Naive thymus-derived CD4-positive, alpha-beta T cell (primary cell): ENCODE measurements at places on chromosomes 13 and 19. TPM values are rescaled to one million over a fixed set of nuclear protein-coding genes. Genes with fewer than 3 reads are reported as not detected.

GRCh38 chr13:27130223-27130978 is 41.2 kb downstream of the USP12 start:
- peaks cover 14% of the 10 kb centered on the region for H3K4me1 ChIP-seq
- no peaks in the 10 kb centered on the region for H3K36me3 ChIP-seq
- no peak for DNase-seq
- no peaks in the 10 kb centered on the region for H3K27me3 ChIP-seq
- H3K4me3 ChIP-seq = no peak overlapping the region
- no peak overlapping the region for H3K27ac ChIP-seq

GRCh38 chr13:102825921-102826706 is 19.7 kb upstream of the ERCC5 start:
- H3K27me3 ChIP-seq = no peaks in the 10 kb centered on the region
- DNase-seq = no peak
- H3K36me3 ChIP-seq = no peaks in the 10 kb centered on the region

PHF11 gene
- 96.0 TPM for total RNA-seq

LILRA1 gene
- 36.7 TPM for total RNA-seq

- H3K27ac ChIP-seq = peak overlapping the region; percentile 79
- H3K27me3 ChIP-seq = no peaks in the 10 kb centered on the region
- peak overlapping the region; percentile 94 for H3K4me3 ChIP-seq
- peaks cover 21% of the 10 kb centered on the region for H3K4me1 ChIP-seq
- no peaks in the 10 kb centered on the region for H3K36me3 ChIP-seq
- DNase-seq = no peak
Measured at GRCh38 chr19:48645620-48646000, 377 bp downstream of the CA11 start.

DNA sequence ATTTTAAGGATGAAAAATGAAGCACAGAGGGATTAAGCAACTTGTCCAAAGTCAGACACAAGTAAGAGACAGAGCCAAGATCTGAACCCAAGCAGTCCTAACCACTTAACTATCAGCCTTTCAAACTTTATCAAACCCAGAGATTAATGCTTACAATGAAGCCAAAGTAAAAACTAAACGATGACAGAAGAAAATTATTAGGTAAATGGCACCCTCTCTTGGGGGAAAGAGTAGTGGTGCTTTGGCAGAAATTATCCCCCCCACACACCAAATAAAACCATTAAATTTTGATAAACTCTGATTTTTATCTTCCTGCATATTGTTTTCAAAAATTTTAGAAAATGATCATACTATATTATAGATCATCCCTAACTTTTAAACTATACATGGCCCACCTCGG is 329.2 kb downstream of the SLC7A1 start:
- DNase-seq = no peak
- H3K36me3 ChIP-seq = no peaks in the 10 kb centered on the region
- no peak overlapping the region for H3K27ac ChIP-seq
- H3K4me3 ChIP-seq = no peak overlapping the region

GRCh38 chr13:33341861-33342452 is 56.4 kb upstream of the STARD13 start:
- H3K36me3 ChIP-seq = no peaks in the 10 kb centered on the region
- no peaks in the 10 kb centered on the region for H3K4me1 ChIP-seq
- H3K27me3 ChIP-seq = no peaks in the 10 kb centered on the region
- no peak overlapping the region for H3K27ac ChIP-seq

- H3K36me3 ChIP-seq = peaks cover 84% of the 10 kb centered on the region
Measured at GRCh38 chr13:46142776-46143175, 37.9 kb upstream of the CPB2 start.

- H3K4me1 ChIP-seq = no peaks in the 10 kb centered on the region
- peaks cover 9% of the 10 kb centered on the region for H3K36me3 ChIP-seq
- no peak overlapping the region for H3K27ac ChIP-seq
Measured at GRCh38 chr13:49022472-49023144, 46.9 kb downstream of the FNDC3A start.

DNA sequence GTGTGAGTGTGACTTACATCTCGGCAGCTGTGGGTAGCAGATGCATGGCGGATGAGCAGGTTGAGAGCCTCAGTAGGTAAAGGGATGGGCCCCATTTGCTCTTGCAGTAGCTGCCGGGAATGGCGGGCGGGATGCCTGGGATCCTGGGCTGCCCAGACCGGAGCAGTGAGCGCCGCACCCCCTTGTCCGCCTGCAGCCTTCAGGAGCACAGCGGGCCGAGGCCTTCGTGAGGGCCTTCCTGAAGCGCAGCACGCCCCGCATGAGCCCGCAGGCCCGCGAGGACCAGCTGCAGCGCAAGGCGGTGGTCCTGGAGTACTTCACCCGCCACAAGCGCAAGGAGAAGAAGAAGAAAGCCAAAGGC is 4.1 kb downstream of the POP4 start:
- peaks cover 67% of the 10 kb centered on the region for H3K36me3 ChIP-seq
- no peaks in the 10 kb centered on the region for H3K27me3 ChIP-seq
- peaks cover 19% of the 10 kb centered on the region for H3K4me1 ChIP-seq
- DNase-seq = no peak
- H3K4me3 ChIP-seq = no peak overlapping the region

ZNF816 gene
- 6.3 TPM for total RNA-seq

ZNF681 gene
- 1.8 TPM for total RNA-seq

- H3K4me3 ChIP-seq = no peak overlapping the region
- H3K27me3 ChIP-seq = no peaks in the 10 kb centered on the region
- H3K27ac ChIP-seq = no peak overlapping the region
- H3K36me3 ChIP-seq = no peaks in the 10 kb centered on the region
- H3K4me1 ChIP-seq = no peaks in the 10 kb centered on the region
Measured at GRCh38 chr19:35488677-35489076, 1.6 kb downstream of the KRTDAP start.

DNA sequence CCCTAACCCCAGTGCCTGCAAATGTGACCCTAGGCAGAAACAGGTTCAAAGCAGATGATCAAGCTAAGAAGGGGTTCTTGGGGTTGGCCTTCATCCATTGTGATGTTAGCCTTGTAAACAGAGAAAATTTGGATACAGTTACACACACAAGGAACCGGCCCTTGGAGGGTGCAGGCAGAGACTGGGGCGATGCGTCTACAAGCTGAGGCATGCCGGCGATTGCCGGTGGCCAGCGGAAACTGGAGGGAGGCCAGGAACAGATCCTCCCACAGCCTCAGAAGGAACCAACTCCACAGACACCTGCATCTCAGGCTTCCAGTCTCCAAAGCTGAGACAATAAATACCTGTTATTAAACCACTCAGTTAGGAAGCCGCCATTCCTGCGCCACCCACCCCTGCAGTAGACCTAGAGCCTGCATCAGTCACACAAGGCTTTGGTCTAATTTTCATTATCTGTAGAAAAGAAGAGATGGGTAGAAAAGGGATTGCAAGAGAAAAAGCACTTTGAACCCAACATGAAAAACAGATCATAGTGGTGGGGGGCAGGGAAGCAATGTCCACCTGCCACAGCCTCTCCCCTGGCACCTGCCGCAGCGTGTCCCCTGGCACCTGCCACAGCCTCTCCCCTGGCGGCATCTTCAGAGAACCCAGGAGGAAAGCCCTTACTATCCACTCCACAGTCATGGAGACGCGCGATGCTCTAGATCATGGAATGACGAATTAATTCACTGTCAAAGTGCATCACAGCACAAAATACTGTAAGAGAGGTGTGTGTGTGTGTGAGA is 119.7 kb upstream of the SOX1 start:
- no peaks in the 10 kb centered on the region for H3K4me1 ChIP-seq
- no peak for DNase-seq
- no peaks in the 10 kb centered on the region for H3K36me3 ChIP-seq
- H3K27me3 ChIP-seq = no peaks in the 10 kb centered on the region
- H3K4me3 ChIP-seq = no peak overlapping the region

DNA sequence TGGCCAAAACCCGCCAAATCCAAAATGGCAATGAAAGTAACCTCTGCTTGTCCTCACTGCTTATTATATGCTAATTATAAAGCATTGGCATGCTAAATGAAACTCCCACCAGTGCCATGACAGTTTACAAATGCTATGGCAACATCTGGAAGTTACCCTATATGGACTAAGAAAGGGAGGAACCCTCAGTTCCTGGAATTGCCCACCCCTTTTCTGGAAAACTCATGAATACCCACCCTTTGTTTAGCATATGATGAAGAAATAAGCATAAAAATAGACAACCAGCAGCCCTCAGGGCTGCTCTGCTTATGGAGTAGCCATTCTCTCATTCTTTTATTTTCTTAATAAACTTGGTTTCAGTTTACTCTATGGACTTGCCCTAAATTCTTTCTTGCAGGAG is 269.8 kb downstream of the OLFM4 start:
- no peak for DNase-seq
- no peaks in the 10 kb centered on the region for H3K4me1 ChIP-seq
- H3K27ac ChIP-seq = no peak overlapping the region
- H3K27me3 ChIP-seq = no peaks in the 10 kb centered on the region
- no peaks in the 10 kb centered on the region for H3K36me3 ChIP-seq
- no peak overlapping the region for H3K4me3 ChIP-seq

- DNase-seq = no peak
- peaks cover 30% of the 10 kb centered on the region for H3K4me1 ChIP-seq
- no peak overlapping the region for H3K4me3 ChIP-seq
- peak overlapping the region; percentile 81 for H3K27ac ChIP-seq
- H3K27me3 ChIP-seq = no peaks in the 10 kb centered on the region
Measured at GRCh38 chr19:43527860-43528622, 1.0 kb upstream of the ETHE1 start.

GRCh38 chr19:10010247-10010691 is at the start of gene COL5A3:
Gene COL5A3, minus strand, starts transcription at chr19:10010504. Its CDS starts 119 bp downstream, at chr19:10010385.
- no peak within 1 kb of the TSS for H3K4me3 ChIP-seq
- no peak for DNase-seq
- no peak within 1 kb of the TSS for H3K27ac ChIP-seq
- H3K36me3 ChIP-seq = no peaks in the 10 kb centered on the region

DNA sequence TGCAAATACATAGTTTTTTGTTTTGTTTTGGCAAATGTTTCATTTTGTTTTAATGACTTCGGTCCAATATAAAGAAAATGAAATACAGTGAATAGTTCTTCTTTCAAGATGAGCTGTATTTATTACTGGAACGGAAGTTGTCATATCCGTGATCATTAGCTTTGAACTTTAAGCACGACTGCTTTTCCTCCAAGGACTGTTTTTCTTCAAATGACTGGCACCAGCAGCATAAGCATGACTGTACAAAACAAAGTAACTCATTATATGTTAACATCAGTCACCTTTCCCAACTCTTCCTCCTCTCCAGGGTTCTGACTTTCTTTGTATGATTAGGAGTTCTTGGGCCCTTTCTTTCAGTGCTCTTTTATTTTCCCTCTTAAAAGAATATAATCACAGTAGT is 20.5 kb downstream of the EDNRB start:
- no peaks in the 10 kb centered on the region for H3K27me3 ChIP-seq
- no peak overlapping the region for H3K4me3 ChIP-seq
- no peak overlapping the region for H3K27ac ChIP-seq
- H3K4me1 ChIP-seq = no peaks in the 10 kb centered on the region
- no peak for DNase-seq
- no peaks in the 10 kb centered on the region for H3K36me3 ChIP-seq

FFAR1 gene
- total RNA-seq = 1.3 TPM

POSTN gene
- total RNA-seq = not detected

GRCh38 chr19:16064209-16064889 is 11.9 kb upstream of the TPM4 start:
- peaks cover 3% of the 10 kb centered on the region for H3K4me1 ChIP-seq
- no peak overlapping the region for H3K27ac ChIP-seq
- no peak overlapping the region for H3K4me3 ChIP-seq
- H3K27me3 ChIP-seq = no peaks in the 10 kb centered on the region

DNA sequence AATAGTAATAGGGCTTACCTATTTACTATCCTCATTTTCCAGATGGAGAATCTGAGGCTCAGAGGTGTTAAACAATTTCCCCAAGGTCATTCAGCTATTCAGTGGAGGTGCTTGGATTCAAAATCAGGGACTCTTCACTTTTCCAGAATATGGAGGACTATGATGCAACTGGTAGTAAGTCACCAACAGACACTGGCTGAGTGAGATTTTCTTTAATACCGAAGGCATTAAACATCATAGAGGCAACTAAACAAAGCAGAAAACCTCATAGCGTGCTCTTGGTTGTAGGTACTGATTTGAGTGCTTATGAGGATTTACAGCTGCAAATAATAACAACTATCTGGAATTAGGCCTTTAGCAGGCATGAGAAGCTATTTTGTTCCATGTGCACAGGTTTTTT is 134.4 kb downstream of the DLEU7 start:
- H3K27ac ChIP-seq = no peak overlapping the region
- H3K4me3 ChIP-seq = no peak overlapping the region
- no peaks in the 10 kb centered on the region for H3K27me3 ChIP-seq

DNA sequence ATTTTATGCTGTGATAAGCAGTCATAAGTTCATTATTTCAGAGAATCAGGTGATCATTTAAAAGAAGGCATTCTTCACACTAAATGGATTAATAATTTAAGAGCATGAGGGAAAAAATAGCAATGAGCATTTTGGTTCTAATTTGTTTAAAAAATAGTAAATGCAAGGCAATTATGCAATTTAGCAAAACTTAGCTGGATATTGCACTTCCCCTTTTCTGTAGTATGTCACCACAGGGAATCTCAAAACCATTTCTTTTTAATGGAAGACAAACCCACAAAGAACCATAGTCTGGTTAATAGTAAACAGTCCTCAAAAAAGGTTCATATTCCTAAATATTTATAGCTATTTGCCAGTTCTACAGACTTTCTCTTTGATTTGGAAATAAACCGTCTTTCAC is 30.2 kb downstream of the COG6 start:
- H3K4me3 ChIP-seq = no peak overlapping the region
- no peaks in the 10 kb centered on the region for H3K27me3 ChIP-seq
- H3K4me1 ChIP-seq = no peaks in the 10 kb centered on the region
- no peak overlapping the region for H3K27ac ChIP-seq
- peaks cover 23% of the 10 kb centered on the region for H3K36me3 ChIP-seq

GRCh38 chr13:52127378-52127777 is 1.5 kb downstream of the NEK5 start:
- DNase-seq = no peak
- no peaks in the 10 kb centered on the region for H3K27me3 ChIP-seq
- H3K27ac ChIP-seq = no peak overlapping the region
- H3K4me3 ChIP-seq = no peak overlapping the region
- peaks cover 11% of the 10 kb centered on the region for H3K4me1 ChIP-seq

DNA sequence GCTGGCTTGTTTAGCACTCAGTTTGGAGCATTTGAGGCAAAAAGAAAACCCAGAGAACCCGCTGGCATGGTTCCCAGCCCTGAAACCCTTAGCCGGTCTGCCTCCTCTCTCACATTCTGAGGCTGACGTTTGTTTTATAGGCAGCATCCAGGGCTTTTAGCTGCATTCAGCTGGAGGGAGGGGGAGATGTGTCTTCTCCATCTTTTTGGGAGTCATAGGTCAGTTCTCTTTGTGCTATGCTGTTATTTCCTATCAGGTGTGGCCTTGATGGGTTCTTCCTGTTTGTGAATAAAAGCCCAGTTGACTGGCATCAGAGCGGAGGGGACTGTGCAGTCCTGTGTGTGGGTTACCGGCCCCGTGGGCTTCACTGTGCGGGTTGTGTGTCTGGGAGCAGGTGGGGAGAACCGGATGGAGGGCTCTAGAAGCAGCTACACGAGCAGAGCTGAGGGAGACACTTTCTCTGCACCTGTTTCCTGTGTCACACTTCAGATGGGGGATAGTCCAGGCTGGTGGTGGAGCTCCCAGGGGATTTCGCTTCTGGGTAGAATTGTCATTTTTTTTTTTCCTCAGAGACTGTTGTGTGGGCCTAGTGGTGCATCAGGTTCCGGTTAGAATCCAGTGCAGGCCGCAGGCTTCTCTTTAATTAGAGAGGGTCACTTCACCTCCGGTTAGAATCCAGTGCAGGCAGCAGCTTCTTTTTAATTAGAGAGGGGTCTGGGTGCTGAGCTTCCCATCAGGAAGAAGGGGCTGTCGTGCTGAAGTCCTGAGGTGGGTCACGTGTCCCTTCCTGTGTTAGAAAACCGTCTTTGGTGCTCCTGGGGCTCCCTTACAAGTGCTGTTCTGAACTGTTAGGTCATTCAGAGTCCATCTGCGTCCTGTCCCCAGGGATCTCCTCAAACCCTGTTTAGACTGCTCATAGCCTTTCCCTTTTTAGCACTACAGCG is 69.6 kb downstream of the ARHGEF7 start:
- H3K4me3 ChIP-seq = peak overlapping the region; percentile 22
- no peaks in the 10 kb centered on the region for H3K27me3 ChIP-seq
- peaks cover 92% of the 10 kb centered on the region for H3K4me1 ChIP-seq
